ENCODE measurements at places on chromosomes 2 and 18.

GRCh38 chr18:46567196-46567595 lies 89.8 kb downstream of the LOXHD1 start:
- no peak for DNase-seq

GRCh38 chr2:69969126-69969983 lies 7.9 kb upstream of the ASPRV1 start:
- no peak for DNase-seq

- DNase-seq = peak; percentile 63
Measured at GRCh38 chr2:76599732-76600368, 889.1 kb upstream of the GCFC2 start.

DNA sequence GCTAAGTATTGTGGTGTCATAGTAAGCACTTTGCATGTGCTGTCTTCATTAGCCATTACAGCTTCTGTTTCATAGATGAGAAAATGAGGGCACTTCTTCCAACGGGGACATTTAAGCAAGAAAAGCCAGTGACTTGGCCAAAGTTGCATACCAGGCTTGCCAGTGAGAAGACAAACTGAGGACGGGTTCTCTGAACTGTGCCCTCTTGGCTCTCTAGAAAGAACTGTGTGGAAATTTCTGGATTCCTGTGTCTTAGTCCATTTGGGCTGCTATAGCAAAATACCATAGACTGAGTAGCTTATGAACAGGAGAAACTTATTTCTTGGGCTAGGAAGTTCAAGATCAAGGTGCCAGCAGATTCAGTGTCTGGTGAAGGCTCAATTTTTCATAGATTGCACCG lies 13.3 kb downstream of the CTIF start:
- no peak for DNase-seq

- DNase-seq = no peak
Measured at GRCh38 chr2:12982149-12982584, 265.4 kb downstream of the TRIB2 start.

DNA sequence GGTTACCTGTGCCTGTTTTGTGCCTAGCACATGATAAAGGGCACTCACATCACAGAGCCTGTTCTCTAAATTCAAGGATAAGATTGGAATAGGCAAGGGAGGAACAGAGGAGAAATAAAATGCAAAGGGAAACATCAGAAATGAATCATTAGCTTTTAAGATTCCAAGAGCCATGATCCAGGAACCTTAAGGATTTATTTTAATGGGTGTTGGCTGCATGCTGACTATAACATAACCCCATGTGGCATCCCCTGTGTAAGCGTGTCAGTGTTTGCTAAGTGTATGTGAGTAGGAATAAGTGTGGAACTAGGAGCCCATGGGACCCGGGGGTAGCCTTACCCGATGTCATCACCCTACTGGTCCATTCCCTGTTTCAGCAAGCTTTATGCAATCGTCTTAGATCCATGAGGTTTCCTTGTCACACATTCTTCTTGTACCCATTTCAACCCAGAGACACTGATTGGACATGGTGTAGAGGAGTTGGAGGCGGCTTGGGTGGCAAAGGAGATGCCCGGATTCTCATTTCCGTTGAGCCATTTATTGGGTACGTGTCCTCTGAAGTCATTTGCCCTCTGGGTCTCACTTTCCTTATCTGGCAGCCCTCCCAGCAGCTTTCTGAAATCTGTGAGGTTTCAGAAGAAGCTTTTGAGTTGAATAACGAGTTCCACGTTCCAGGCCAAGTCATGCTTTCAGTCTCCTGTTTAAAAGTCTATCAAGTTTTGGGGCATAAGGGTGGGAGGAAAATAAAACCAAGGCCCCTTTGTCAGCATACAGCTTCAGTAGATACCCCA lies 117.0 kb downstream of the MGAT5 start:
- DNase-seq = no peak

- no peak for DNase-seq
Measured at GRCh38 chr2:20190170-20190569, 34.8 kb downstream of the SDC1 start.

DNA sequence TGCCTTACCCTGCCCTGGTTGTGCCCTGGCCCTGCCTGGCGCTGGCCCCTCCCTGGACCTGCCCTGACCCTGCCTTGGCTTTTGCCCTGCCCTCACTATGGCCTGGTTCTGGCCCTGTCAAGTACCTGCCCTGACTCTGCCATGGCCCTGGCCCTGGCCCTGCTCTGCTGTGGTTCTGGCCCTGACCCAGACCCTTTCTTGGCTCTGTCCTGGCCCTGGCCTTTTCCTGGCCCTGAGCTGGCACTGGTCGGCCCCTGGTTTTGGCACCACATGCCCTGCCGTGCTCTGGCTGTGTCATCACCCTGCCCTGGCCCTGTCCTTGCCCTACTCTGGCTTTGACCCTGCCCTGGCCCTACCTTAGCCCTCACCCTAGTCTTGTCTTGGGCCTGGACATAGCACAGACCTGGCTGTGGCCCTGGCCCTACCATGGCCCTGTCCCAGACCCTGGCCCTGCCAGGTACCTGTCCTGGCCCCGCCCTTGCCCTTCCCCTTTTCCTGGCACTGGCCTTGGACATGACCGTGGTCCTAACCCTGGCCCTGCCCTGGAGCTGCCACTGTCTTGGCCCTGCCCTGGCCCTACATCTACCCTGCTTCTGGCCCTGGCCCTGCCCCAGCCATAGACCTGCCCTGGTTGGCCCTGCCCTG lies 4.8 kb upstream of the ANKRD62 start:
- DNase-seq = no peak

DNA sequence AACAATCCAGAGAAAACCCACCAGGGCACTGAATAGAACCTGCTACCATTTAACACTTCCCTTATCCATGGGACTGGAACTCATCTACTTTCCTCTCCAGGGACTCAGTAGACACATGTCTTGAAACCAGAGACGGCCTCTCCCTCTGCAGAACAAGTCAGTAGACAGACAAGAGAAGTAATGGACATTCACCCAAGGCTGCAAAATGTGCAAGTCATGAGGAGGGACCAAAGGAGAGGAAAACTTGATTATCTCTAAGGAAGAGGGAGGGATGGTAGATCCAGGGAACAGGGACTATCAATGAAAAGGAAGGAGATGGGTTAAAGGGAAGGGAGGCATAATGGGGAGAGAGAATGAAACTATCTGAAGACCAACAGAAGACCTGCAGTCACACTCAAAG lies 5.3 kb upstream of the TTC39C start:
- DNase-seq = no peak

- DNase-seq = no peak
Measured at GRCh38 chr18:3234457-3234856, 13.1 kb upstream of the MYL12A start.

DNA sequence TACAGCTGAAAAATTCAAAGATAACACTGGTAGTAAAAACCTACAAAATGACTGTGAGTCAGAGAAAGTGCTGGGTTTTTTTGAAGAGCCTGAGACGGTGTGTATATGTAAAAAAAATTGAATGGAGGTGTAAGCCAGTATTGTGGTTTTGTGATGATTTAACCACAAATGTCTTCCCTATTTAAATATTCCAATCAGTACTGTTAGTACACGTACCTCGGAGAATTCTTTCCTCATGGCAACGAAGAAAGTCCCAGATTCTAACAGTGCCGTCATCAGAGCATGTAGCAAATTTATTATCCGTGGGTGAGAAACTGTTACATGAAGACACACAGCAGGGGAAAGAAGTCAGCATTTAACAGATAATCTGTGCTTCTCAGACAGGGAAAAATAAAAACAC lies 48.1 kb downstream of the WDR33 start:
- no peak for DNase-seq

DNA sequence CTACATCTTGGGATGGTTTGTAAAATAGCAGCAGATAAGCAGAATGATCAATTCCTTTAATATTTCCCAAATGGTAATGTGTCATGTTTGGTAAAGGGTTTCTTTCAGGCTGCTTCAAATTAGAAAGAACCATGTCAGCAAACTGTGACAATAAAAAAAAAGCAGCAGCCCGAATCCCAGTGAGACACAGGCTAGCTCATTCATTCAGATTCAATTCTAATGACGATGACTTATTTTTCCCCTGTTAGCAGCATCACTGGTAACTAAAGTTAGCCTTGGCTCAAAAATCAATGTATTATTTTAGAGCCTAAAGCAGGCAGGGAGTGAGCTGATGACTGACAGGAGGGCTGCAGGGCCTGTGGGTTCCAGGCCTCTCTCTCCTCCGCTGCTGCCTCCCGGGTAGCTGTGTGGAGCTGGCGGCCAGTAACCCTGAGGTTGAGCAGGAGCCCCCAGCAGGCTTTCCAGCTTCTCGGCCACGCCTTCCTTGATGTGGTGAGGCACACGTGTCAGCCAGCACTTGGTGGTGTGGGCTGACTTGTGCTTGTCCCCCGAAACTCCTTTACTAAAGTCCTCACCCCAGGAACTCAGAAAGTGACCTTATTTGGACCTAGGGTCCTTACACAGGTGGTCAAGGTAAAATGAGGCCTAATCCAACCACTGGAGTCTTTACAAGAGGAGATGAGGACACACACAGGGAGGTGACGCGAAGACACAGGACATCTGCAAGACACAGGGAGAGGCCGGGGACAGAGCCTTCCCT lies 120.5 kb upstream of the HS6ST1 start:
- DNase-seq = peak; percentile 64

DNA sequence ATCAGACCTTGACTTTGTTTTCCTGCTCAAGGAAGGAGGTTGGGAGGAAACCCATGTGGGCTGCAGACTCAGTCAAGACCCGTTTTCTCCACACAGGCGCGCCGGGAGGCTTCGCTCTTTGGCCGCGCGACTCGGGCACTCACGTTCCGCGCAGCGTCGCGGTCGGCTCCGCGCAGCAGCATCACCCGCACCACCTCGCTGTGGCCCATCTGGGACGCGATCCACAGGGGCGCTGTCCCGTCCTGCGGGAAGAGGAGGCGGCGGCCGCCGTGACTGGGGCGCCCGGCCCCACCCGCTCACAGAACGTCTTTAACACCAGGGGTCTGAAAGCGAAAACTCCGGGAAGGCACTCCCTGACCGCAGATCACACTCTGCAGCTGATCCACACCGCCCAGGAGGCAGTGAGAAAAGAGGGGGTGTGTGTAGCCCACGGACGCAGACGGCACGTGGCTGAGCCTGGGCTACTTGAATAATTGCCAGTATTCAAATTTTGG lies 33.1 kb upstream of the NPC1 start:
- peak; percentile 66 for DNase-seq

DNA sequence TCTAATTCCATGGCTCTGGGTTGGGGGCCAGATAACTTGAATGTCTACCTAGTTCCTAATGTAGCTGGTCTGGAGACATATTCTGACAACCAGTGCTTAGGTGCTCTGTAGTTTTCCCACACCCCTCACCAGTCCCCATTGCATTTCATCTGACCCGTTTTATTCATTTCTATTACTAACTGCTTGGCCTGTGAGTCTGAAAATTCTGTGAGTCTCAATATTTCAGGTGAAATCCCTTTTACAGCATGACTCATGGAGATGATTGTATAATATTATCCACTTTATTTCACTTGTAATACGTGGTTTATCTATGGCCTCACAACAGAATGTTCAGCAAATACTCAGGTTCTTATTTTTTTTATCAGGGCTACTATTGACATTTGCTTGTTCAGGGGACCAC lies 103.7 kb upstream of the UGP2 start:
- DNase-seq = no peak

DNA sequence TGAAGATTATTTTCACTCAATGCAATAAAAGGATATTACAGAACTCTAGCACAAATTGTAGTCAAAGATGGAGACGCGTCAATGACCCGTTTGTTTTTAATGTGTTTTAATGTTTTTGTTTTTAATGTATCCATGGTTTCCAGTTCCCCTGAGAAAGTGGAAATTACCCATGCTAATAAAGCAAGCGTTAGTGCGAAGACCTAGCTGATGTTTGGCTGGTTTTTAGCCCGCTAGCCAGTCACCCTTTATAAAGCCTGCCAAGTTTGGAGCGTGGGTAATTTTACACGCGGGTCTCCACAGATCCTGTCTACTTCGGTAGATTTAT lies 430 bp upstream of the CHMP1B start:
- DNase-seq = peak; percentile 81

DNA sequence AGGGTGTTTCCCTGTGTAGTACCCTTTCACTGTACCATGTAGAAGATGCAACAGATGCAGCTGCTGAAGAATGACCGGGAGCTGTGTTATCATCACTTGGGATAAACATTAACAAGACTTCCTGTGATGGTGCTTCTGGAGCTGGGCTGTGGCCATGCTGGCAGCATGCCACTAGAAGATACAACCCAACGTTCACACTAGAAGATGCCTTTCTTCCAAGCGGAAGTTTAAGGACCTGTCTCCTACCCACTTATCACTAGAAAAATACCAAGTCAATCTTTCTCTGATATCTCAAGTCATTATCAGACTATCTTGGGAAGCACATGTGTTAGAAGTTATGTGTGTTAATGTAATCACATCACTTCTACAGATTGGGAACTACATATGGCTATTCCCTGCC lies 953.5 kb downstream of the CNTNAP5 start:
- DNase-seq = no peak

GRCh38 chr2:18771212-18771611 lies 181.8 kb upstream of the NT5C1B start:
- DNase-seq = no peak

DNA sequence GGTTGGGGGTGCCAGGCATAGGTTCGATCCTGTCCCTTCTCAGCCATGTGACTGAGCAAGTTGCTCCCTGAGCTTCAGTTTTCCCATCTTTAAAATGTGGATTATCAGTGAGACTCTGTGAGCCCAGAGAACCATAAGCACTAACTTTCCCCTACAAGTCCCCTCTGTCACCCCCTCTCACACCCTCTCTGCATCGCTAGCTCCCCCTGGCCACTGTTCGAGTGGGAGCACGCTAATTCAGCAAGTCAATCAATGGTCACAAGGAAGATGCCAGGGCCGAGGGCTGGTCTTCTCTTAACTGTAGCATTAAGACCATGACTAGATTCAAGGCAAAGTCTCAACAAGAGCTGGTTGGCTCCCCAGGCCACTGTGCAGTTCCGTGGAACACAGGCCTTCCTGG lies 66.2 kb downstream of the BCL2L11 start:
- no peak for DNase-seq

DNA sequence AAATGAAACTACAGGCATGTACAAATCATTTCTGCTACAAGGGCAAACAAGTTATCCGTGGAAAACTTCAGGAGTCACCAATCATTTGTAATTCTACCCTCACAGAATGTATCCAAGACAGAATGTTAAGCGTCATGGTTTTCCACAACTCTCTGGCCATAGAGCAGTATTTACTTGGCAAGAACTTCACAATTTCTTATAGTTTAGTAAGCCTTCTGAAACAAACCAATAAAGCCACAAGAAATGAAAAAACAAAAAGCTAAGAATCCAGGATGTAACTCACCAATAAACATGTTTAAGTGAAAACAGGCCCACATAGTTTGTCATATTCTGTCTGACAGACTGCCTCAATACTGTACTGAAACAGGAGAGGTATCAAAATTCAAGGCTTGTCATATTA lies 70.3 kb downstream of the LNPK start:
- no peak for DNase-seq

DNA sequence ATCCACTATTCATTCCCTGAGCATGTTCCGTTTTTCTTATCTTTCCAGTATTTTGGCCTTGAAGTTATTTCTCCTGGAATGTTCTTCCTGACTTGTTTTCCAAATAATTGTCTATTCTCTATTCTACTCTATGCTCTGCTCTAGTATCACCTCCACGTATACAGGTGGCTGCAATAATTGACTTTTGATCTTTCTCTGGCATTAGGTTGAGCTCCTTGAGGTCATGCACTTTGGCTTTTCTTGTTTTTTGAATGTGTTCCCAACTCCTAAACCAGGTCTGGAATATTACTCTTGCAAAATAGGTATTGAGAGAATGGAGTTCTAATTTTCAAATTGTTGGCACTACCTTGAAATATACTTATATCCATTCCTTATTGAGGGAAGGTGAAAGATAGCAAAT lies 550.4 kb downstream of the CNTNAP5 start:
- no peak for DNase-seq

GRCh38 chr2:204159526-204159925 lies 223.0 kb downstream of the ICOS start:
- no peak for DNase-seq
